ENCODE measurements at places on chromosomes 4 and X.

DNA sequence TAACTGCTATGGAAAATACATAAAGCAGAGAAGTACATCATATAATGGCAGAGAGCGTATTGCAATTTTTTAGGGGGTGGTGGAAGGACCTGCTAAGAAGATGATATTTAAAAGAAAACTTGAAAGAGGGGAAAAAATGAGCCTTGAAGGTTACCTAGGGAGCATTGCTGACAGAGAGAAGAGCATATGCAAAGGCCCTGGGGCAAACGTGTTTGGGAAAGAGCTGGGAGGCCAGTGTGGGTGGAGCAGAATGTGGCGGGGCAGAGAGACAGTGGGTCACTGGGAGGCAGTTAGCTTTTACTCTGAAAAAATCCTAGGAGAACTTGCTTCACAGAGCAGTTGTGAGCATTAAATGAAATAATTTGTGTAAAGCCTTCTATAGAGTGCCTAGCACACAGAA, 157.0 kb downstream of the SHROOM3 start:
- DNase-seq, result no peak

- no peak for DNase-seq
Observed at GRCh38 chr4:16672421-16672820, 226.0 kb downstream of the LDB2 start.

DNA sequence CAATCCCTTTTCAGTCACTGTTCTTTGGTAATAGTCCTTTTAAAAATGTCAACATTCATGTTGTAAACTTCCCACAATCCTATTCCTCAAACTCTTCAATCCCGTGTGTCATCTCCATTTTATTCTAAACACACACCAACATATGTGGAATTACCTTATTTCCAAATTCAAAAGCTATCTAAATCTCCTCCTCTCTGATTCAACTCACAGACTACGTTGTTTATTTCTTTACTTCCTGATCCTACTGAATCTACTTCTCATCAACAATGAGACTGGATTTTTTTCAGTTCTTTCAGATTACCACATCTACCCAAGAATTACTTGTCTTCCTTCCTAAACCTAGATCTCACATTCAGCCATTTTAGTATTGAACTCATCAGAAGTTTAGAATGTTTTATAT, 188.2 kb downstream of the GABRB1 start:
- no peak for DNase-seq

- DNase-seq, result no peak
Observed at GRCh38 chrX:110401135-110401534, 42.5 kb downstream of the RTL9 start.

- DNase-seq, result no peak
Observed at GRCh38 chrX:105461016-105461415, 240.5 kb upstream of the TEX13A start.

DNA sequence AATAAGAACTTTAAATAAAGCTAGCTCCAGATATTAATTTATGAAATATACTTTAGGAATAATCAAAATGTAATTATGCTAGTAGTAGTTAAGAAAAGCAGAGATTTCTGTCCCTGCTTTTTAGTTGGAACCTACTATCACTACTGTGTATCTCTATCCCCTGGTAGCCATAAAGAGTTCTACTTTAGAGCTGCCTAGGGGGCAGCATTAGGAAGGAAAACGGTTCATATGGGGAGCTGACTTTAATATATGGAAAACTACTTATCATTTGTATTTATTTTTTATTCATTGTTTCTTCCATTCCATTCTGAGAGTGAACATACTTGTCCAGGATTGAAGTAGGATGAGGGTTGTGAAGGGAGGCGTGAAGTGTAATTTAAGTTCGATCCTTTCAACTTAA, 40.9 kb downstream of the CPEB2 start:
- no peak for DNase-seq

DNA sequence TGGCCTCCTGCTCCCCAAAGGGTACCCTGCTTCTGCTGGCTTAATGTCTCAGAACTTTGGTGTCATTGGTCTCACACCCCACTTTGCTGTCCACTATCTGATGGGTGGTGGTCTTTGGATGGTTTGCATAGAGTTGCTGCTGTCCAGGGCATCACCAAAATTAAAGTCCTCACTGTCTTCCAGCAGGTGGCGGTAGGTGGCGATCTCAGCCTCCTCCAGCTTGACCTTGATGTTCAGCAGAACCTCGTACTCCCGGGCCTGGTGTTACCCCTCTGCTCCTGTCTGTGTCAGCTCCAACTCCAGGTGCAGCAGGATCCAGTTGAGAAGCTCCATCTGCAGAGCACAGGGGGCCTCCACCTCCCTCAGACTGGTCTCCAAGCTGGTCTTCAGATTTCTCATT, 1169.5 kb upstream of the PABPC4L start:
- no peak for DNase-seq

DNA sequence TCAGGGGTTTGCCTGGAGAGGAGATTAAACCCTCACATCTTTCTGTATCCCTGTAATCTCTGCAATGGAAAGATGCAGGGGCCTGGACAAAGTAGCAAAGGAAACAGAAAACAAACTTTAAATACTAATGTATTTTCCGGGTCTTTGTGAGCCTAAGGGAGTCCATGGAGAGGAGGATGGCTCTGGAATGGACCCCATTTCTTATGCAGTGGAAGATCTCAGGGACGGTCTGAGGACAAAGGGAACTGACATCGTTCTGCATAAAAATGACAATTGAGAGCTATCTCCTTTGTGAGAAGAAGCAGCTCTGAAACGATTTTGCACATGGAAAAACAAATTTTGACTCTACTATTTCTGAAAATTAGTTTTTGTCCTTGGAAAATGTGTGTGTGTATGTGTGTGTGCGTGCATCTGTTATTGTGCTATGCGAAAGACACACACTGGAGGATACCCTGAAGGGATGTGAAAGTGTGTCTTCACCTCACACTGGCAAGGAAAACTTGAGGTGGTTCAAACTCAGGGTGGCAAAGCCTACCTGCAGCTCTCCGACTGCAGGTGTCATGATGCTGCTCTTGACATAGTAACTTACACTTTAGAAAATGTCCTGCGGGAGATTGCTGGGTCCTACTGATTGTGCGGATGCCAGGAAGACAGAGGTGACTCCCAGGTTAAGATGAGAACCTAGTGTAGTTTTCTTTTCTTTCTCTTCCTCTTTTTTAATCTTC, 126.4 kb upstream of the JADE1 start:
- DNase-seq, result no peak

- no peak for DNase-seq
Observed at GRCh38 chr4:53924333-53925049, 139.9 kb downstream of the CHIC2 start.

GRCh38 chr4:73170518-73171198, 87.9 kb downstream of the ANKRD17 start:
- DNase-seq, result no peak

DNA sequence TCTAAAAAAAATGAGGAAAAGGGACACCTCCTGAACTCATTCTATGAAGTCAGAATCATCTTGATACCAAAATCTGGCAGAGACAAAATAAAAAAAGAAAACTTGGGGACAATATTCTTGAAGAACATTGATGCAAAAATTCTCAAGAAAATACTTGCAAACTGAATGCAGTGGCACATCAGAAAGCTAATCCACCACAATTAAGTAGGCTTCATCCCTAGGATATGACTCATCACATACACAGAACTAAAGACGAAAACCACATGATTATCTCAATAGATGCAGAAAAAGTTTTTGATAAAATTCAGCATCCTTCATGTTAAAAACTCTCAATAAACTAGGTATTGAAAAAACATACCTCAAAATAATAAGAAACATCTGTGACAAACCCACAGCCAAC, 98.3 kb downstream of the FAM47B start:
- no peak for DNase-seq

GRCh38 chrX:21738210-21738949, 19.5 kb downstream of the SMPX start:
- DNase-seq, result no peak

- DNase-seq, result no peak
Observed at GRCh38 chr4:52192721-52193135, 141.6 kb downstream of the SPATA18 start.

DNA sequence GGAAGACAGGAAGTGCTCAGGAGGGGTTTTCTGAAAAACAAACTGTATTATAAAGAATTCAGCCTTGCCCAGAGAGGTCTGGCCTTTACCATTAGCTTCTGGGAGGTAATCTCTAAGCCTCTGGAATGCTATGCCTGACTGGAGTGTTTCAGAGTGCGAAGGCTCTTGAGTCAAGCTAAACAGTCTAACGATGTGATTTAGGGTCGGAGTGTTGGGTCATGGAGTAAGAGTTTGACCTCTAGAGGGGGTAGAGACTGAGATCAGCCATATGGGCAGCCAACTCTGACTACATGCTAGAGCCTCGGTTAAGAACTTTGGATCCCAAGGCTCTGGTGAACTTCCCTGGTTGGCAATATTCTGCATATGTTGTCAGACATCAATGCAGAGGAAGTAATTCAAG, 15.0 kb downstream of the BOD1L1 start:
- no peak for DNase-seq
